ENCODE measurements at places on chromosomes 2 and 18.

GRCh38 chr18:23641143-23641720 lies 21.5 kb downstream of the ANKRD29 start:
- DNase-seq, result no peak

- DNase-seq, result no peak
Observed at GRCh38 chr2:73101626-73102256, 11.0 kb downstream of the RAB11FIP5 start.

- no peak for DNase-seq
Observed at GRCh38 chr2:21067125-21067524, 23.3 kb upstream of the APOB start.

DNA sequence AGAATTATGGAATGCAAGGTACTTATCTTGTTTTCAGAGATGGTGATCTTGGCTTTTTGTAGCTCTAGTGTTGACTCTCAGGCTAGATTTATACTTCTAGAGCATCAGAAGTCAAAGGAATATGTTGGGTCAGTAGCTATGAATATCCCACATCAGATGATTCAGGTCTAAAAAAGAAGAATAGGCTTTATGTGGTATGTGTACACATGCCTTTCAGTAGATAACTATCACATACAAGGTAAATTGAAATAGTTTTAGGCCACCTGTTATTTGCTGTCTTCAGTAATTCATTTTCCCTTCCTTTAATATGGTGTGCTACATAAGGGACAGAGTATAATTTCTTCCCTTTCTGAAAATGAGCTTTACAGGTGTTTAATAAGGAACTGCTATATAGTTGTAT lies 142.4 kb downstream of the AGPS start:
- DNase-seq, result no peak

DNA sequence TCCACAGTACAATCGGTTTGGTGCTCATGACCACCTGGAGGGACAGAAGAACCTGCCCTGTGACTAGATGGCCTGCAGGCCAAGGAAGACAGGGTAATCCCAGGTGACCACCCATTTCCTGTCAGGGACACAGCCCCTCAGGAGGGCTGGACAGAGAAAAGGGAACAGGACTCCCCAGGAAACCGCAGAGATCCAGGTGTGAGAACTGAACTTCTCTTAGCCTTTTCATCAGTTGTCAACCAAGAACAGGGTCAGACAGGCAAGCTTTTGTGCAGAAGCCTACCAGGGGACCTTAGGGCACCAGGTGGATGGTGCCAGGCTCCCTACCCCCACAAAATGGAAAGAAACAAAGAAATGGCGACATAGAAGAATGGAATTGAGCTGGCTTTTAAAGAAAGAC lies 132.3 kb downstream of the HDAC4 start:
- no peak for DNase-seq

GRCh38 chr2:171271971-171272436 lies 111.3 kb upstream of the TLK1 start:
- peak; percentile 82 for DNase-seq

DNA sequence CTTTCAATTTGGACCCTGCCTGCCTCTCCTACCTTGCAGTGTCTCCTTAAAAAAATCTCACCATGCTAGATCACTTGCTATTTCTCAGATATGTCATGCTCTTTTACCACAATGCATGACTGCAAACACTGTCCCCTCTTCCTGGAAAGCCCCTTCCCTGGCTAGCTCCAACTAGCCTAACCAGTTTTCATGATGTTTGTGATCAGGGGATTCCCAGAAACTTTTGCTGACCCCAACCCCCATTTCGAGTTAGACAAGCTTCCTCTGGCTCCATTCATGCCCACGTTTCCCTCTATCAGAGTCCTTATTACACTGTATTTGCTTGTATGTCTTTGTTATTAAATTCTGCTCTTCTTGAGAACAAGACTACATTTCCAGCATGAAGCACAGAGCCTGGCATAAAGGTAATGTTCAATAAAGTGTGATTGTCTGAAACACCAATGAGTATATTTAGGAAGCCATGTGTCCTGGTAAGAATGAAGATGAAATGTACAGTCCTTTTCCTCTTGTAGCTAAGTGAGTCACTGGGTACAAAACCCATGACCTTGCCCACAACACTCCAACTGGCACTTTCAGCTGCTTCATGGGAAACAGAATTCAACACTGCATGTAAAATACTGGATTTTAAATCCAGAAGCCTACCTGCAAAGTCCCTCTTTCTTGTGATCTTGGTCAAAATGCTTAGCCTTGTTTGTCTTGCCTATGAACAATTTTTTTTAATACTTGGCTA lies 62.0 kb upstream of the ATL2 start:
- no peak for DNase-seq

- DNase-seq, result no peak
Observed at GRCh38 chr2:28413899-28414295, 21.2 kb downstream of the FOSL2 start.

GRCh38 chr18:27009293-27009692 lies 143.8 kb upstream of the AQP4 start:
- DNase-seq, result no peak

DNA sequence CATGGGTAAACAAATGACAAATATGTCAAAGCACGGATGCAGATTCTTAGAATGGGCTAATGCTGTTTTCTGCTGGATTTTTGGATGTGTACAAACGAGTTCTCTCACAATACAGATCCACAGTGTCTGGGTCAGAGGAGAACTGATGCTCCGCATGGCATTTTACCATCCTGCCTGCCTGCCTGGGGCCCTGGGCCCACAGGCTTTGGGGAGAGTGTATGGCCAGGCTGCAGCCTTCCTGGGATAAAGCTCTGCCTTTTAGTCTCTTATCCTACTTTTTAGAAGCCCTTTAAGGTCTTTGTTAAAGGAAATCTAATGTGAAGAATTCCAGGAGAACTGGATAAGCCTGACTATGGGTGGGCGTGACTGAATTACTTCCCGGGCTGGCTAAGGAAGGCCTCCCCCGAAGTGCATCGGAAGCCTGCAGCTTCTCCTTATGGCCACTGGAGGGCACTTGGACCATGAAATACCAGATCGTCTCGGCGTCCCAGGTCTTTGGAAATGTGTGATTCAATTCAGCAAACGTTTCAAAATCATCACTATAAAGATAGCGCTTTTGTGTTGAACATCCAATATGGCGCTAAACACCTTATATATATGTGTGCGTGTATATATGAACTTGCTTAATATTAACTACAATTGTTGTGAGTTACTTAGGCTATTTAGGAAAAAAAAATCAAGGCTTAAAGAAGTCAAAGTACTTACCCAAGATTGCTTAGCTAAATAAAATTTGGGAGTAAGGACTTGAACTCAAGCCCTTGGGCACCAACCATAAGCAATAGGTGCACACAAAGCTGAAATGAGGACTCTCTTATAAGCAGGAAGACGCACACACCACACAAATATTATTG lies 15.2 kb upstream of the DNPEP start:
- DNase-seq, result peak; percentile 71

- no peak for DNase-seq
Observed at GRCh38 chr2:23454501-23455120, 69.6 kb downstream of the KLHL29 start.

- no peak for DNase-seq
Observed at GRCh38 chr18:43303376-43303775, 26.1 kb upstream of the SYT4 start.

DNA sequence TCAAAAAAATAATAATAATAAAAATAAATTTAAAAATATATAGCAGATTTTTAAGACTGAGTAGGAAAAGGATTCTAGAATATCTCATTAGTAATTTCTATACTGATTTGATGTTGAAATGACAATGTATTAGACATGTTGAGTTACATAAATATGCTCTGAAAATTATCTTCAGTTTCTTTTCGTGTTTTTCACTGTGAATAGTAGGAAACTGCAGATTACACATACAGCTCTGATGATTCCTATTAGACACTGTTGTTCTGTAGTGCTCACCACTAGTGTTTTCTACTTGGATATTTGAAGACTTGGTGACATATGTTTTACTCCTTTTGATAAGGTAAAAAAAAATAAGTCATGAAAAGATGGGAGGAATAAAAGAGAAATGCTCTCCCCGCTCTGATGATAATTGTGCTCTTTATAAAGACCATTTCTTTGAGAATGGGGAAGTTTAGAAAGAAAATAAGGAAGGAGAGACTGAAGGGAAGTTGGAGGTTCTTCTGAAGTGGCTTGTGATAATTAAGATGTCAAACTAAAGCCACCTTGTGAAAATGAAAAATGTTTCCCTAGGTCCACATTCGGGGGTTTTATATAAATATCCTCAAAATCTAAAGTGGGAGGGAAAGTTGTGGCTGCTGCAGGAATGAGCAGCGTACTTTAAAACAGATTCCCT lies 52.9 kb downstream of the SLC9A2 start:
- DNase-seq, result no peak

DNA sequence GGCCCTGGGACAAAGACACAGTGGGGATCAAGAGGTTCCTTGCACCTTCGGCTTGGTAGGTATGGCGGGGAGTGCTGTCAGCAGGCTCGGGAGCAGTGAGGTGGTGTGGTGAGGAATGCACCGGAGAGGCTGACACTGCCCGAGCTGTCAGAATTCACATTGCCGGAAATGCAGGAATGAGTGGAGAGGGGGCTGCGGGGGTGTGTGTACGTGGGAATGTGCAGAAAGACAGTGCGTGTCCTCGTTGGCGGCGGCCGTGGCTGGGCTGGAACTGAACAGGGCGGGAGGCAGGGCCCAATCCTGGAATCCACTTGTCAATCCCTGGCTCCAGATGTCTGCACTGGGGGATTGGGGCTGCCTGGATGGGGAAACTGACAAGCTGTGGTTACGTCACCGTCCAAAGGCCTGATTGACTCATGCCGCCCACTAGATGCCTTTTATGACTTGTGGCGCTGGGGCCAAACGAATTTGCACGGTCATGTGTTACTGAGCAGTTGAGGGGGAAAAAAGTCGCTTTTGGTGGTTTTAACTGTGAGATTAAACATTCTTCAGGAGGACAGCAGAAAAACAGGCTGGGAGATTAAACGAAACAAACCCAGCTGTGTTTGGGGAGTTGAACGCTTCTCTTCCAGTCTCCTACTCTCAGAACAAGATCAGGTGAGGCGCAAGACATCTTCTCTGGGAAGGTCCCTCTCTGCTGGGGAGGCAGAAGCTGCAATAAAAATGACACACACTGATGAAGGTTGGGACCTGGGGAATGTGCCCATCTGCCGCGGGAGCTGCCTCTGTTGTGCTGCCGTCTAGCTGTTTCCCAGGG lies 189.4 kb upstream of the GLI2 start:
- DNase-seq, result no peak

- DNase-seq, result no peak
Observed at GRCh38 chr2:52916981-52917380, 850.6 kb upstream of the CHAC2 start.

GRCh38 chr2:230879271-230879882 lies 14.6 kb downstream of the ITM2C start:
- DNase-seq, result no peak

DNA sequence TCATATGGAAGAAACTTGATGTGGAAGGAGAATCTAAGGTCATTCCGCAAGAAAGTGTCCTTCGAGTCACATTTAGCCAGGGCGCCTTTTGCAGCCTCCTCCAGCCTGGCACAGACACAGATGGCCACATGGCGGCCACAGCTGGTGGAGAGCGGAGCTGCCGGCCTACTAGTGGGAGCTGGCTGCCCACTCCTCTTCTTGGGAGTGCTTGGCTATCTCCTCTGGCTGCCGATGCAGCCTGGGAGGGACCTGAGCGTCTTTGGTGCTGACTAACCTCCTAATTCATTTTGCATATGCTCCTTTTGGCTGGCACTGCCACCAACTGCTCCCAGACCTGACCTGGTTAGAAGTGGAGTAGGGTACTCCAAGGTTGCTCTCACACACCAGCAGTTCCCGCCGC lies 199.3 kb upstream of the MYT1L start:
- peak; percentile 85 for DNase-seq

DNA sequence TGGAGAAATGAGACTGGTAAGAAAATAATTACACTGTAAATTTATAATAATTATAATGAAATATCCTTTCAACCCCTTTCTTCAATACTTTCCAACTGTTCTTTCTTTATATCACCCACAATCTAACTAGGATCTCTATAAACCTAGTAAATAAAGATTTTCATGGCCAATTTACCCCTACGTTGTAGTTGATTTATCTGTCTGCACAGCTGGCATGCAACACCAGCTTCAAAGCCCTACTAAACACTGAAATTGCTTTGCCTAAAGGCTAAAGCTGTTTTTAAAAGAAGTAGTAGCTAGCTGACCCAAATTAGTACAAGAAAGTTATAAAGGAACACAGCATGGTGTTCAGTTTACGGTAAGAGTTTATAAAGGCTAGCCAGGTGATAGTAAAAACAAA lies 140.1 kb downstream of the NOL4 start:
- no peak for DNase-seq

GRCh38 chr18:79905389-79905911 lies 46.0 kb downstream of the SLC66A2 start:
- no peak for DNase-seq

- no peak for DNase-seq
Observed at GRCh38 chr2:1756456-1756855, 12.1 kb upstream of the PXDN start.

GRCh38 chr2:138475277-138475776 lies 26.2 kb upstream of the SPOPL start:
- no peak for DNase-seq

DNA sequence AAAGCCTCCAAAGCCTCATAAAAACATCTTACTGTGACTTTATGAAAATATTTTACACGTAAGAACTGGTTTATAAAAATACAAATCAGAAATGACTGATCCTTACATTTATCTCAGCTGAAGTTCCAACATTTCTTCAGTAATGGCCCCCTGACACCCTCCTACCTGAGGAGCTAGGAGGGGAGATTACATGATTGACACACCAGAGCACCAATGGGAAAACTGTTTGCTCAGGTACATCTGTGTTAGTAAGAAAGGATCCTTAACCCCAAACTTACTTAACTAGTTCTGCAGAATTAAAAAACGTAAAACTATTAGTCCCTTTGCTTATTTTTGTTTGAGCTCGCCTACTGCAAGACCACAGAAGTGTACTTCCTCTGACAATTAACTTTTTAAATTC lies 27.0 kb downstream of the ENOSF1 start:
- DNase-seq, result no peak

DNA sequence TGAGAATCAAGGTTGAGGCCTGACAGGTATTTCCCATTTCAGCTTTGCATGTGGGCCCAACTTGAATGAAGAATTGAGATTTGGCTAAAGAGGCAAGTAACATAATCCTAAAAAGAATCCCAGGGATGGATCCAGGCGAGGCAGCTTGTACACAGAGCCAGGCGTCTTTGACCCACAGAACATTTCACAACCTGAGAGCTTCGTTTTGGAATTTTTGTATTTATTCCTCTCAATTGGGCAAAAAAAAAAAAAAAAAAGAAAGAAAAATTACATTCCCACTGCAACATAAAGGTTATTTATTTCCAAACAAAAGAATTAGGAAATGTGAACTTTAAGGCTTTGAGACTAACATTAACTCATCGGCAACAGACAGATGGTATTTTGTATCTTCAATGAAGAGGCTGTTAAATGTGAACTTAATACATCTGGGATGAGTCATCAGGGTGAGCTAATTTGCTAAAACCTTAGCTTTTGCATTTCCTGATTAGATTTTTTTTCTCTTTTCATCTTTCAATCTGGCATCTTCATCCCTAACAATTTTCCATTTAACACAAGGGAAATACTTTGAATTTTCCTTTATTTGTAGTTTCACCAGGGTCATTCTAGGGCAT lies 478.5 kb upstream of the TNP1 start:
- DNase-seq, result peak; percentile 66
